Fibroblast of skin of back (primary cell): ENCODE measurements at places on chromosomes 4 and X.

DNA sequence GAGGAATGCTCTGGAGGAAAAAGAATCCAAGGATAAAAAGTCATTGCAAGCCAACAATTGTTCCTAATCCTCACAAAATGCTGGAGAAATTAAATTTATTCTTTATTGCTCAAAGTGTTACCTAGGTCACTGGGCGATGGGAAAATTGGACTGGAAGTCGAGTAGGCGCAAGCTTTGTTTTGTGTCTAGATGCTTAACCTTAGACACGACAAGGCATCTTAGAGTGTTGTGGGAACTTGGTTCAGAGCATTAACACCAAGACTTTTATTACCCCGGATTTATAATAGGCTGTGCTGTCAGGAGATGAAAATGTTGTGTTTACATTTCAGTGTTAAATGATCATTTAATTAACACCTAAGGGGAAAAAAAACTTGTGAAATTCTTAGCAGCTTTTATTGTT, 25.1 kb downstream of the SLIT2 start:
- DNase-seq: no peak

- DNase-seq: no peak
Measured at GRCh38 chr4:664713-665231, 9.3 kb downstream of the ATP5ME start.

- no peak for DNase-seq
Measured at GRCh38 chr4:161167539-161167938, 996.3 kb downstream of the FSTL5 start.

DNA sequence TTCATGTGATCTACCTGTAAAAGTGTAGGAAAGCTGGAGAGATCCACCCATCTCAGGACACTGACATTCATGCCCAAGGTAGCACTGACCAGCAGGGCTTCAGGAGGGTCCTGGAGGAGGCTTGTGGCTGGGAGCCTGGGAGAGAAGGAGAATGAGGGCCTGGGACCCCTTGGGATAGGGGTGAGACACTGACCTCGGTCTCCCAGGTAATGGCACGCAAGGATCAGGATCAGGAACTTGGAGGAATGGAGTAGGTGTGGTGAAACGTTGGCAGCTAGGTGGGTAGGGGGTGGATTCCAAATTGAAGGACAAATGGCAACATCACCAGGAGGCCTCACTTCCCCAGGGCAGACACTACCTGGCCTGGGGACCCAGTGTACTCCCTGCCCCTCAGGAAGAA, 12.4 kb upstream of the RGS12 start:
- DNase-seq: no peak

GRCh38 chr4:139609647-139610046, 53.6 kb upstream of the SETD7 start:
- peak; percentile 82 for DNase-seq

DNA sequence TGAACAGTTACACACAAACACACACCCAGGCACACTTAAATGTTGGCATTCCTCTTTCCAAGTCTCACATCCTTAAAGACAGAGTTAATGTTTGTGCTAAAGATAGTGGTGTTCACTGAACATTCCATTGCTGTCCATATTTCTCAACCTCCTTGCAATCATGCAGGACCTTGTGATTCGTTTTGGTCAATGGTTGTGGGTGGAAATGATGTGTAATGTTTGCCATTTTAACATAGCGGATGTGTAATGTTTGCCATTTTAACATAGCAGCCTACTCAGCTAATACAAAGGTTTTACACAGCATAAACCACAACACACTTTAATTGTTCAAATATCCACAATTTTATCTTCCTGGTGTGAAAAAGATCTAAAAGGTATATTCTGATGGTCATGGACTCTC, 93.9 kb downstream of the CEP44 start:
- no peak for DNase-seq

- DNase-seq: no peak
Measured at GRCh38 chrX:50725310-50725709, 88.7 kb downstream of the SHROOM4 start.

- DNase-seq: no peak
Measured at GRCh38 chr4:30939069-30939468, 218.9 kb downstream of the PCDH7 start.

GRCh38 chr4:8356856-8357255, 83.7 kb downstream of the ACOX3 start:
- no peak for DNase-seq

DNA sequence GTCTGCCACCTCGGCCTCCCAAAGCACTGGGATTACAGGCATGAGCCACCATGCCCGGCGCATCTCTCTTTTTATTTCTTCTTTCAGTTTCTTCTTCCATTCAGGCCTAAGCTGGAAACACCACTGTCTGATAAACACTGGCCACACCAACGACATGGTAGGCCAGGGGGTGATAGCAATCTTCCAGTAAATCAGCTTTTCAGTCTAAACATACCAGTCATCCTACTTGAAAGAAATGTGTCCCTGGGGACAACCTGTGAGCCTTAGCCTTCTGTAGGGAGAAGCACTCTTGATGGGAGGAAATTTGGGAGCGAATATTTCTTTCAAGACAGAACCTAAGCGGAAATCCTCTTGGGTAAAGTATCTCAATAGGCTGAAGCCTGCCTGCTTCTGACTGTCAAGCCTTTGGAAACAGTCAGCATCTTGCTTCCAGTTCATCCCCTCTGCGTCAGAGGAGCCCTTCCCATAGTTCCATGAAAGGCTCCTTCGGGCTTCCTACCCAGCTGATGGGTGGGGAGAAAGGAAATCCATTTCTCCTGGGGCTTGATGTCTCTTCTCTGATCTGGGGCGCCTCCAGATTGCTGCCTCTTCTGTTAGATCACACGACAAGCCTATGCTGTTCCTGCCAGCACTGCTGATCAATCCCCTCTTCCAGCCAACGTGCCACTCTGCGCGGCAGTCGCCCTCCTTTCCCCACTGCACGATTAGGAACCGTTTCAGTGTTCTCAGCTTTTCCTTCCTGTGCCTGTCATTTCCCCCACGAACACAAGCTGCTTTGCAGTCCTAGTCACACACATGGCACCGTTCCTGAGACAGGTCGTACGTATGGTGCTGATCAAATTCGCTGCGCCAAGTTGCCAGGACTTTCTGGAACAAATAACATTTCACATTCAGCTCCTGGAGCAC, 49.5 kb upstream of the CBR4 start:
- peak; percentile 57 for DNase-seq

DNA sequence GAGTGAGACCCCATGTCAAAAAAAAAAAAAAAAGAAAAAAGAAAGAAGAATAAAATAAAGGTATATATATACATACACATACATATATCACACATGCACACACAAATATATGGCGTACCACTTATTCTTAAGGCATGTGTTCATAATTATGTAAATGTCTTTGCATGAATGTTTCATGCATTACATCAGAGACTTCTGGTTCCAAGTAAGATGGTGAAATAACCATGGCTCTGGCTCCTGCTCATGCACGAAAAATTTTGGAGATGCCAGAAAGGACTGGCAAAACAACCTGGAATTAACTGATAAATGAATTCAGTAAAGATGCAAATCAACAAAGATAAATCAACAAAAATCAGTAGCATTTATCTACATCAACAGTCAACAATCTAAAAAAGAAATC, 19.7 kb upstream of the FHIP1A start:
- DNase-seq: no peak

GRCh38 chr4:66766557-66766956, 778.7 kb downstream of the CENPC start:
- DNase-seq: no peak

- DNase-seq: no peak
Measured at GRCh38 chr4:25713812-25714211, 58.2 kb downstream of the SLC34A2 start.

DNA sequence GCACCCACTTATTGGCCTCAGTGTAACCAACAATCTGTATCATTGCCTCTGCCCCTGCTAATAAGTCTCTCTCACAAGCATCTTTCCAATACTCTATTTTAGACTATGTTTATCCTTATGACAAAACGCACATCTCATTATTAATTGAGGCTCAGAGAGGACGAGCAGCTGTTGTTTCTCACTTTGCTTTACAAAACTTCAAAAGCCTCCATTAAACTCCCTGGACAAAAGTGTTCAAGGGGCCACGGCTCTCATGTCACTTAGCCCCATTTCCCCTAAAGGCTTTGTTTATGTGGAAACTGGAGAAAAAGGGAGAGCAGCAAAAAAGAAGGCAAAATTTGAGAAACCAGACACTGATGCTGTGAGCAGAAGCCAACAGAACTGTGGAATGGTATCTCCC, 180.0 kb upstream of the LNX1 start:
- no peak for DNase-seq

DNA sequence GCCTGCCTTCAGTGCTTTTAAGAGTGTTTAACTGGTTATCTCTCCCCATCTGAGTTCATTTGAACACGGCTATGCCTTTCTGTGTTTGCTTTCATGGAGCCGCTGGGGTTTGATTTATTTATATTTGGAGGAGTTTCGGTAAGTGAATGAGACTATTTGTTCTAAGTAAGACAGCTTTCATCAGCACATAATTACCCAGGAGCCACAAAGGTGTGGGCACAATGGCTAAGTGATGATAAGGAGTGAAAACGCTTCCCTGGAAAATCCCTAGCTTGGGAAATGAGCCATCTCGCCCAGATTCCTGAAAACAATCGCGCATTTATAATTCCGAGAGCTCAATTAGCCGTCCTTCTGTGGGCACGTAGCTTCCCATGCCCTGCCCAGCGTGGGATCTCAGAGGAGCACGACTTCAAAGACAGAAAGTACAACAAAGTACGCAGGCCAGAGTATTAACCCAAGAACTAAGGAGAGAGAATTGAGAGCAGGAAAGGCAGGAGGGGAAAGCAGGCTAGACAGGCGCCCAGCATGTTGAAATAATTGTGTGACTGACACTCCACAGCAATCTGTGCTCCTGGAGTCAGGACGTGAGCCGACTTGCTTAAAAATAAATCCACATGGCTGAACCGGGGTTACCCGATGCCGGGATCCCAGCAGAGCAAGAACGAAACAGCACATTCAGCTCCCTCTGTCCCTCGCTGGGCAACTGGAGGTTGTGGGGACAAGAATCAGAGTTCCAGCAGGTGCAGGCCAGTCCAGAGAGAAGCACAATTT, 99.0 kb downstream of the DHRSX start:
- no peak for DNase-seq

- DNase-seq: peak; percentile 10
Measured at GRCh38 chr4:148444296-148445070, 2.3 kb upstream of the NR3C2 start.

- no peak for DNase-seq
Measured at GRCh38 chr4:7585768-7586167, 151.0 kb upstream of the PSAPL1 start.

- DNase-seq: peak; percentile 18
Measured at GRCh38 chr4:101271516-101271915, 75.8 kb downstream of the PPP3CA start.

DNA sequence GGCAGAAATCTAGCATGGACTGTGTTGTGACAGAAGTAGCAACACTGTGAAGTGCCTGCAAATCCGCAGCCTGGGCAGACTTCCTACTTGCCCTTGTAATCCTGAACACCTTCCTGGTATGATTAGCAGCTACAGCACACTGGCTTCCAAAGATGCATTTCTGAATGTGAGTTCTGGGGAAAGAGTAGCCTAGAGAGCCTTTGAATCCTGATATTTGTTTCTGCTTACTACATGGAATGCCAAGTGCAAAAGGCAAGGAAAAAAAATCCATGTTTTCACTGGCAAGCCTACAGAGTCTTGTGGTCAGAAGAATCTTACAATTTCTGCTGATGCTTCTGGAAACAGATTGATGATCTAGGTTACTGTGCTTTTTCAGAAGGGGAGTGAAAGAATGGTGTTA, 223.7 kb downstream of the COL25A1 start:
- peak; percentile 88 for DNase-seq

- no peak for DNase-seq
Measured at GRCh38 chr4:20462426-20463175, 210.9 kb downstream of the SLIT2 start.

DNA sequence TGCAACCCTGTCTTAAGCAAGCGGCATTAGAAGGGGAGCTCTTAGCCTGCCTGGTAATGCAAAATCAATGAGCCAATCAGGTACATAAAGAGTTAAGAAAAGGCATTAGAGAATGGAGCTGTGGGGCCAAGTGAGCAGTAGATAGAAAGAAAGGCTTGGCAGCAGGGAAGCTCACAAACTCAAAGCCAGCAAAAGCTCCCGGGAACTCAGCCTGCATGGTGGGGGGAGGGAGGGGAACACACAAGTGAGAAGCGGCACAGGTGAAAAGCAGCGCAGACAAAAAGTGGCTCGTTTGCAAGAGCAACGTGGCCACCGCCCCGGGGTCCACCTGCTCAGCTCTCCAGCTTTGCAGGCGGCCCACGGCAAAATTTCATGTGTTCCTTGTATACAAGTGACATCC, 818.5 kb downstream of the FAM133A start:
- no peak for DNase-seq

DNA sequence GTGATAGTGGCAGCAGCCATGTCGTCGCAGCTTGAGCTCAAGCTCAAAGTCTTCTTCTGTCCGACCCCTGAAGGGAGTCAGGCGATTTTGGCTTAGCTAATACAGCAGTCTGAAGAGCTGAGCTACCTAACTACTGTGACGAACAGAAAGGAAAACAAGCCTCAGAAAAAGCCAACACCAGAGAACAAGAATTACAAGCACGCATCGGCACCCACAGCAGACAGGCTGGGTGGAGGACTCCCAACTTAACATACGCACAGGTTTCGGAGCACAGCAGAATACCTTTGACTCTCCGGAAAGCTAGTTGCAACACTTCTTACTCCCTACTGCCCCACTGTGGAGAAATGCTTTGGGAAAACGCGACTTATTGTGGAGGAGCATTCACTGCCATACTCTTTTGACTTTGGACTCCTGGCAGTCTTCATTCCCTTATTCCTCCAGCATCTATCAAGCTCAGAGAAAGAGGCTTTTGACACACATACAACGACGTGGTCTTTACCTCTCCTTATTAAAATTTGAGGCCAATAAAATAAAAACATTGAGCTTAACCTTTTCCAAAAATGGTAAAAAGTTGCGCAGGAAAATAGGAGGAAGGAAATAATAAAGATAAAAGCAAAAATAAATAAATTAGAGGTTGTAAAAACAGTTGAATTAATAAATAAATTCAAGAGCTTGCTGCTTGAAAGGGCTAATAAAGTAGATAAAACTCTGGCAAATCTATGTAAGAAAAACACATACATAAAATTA, 41.3 kb upstream of the GPC3 start:
- DNase-seq: peak; percentile 45

- no peak for DNase-seq
Measured at GRCh38 chr4:189510601-189511000, 430.1 kb upstream of the FRG1 start.

DNA sequence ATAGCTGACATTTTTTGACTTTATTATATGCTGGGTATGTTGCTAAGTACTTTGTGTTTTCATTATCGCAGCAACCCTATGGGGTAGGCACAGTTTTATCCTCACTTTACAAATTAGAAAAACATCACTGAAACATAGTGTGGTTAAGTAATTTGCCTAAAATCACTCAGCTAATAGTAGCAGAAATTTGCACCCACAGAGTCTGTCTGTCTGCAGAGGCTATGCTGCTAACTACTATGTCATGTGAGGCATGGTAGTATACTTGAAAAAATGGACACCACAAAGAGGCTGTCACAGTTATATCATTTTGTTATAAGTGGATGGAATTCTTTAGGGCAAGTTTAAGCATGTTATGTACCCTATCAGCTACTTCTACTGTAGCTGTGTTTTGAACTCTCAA, 69.0 kb downstream of the STAG2 start:
- DNase-seq: no peak

- DNase-seq: peak; percentile 94
Measured at GRCh38 chrX:110087485-110088356, 84.8 kb downstream of the TMEM164 start.
